ENCODE measurements at places on chromosomes 3 and 15.

DNA sequence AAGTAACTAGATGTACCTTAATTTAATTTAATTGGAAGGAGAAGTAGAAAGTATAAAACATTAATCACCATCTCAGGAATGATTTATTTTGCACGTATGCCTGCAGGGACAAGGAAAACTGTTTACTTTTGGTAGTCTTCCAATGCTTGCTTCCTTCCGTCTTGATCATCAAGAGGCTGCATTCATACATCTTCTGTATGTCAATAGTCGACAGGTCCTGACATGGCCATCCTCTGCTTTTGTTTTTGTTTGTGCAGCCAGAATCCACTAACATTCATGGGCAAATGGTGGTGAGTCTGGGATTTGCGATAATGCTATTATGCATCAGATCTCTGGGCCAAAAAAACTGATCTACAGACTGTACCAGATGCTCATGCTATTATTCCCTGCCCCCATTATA lies 56.6 kb upstream of the ZPLD1 start:
- DNase-seq: no peak

DNA sequence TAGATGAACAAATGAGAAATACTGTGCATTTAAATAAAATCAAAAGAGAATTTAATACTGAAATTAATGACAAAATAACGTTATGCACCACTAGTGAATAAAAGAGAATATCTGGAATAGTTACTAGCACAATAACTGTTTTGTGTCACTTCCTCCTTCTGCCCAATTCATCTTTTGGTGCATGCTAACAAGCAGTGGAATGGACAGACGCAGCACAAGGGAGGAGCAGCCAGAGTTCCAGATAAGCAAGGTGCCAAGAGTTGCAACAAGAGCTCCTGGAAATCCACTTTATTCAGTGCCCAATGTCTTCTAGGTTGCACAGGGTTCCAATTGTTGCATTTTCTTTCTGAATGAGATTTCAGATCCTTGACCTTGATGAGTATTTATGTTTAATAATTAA lies 66.5 kb upstream of the PLXND1 start:
- no peak for DNase-seq

GRCh38 chr3:64411101-64411500 lies 185.8 kb upstream of the PRICKLE2 start:
- DNase-seq: no peak

DNA sequence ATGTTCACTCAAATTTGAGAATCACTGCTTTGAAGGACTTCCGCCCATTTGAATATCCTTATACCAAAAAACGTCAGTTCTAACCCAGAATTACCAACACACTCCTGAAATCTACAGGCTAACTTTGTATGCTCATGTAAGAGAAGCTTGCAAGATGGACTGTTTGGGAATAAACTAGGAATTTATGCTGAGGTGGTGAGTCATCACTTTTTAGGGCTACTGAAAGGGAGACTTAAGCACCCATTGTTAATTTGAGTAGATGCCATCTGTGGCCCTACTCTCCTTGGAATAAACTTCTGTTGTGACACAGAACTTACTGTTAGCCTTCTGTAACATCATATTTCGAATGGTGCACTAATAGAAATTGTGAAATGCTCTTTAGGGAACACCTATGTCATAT lies 74.6 kb downstream of the FGF12 start:
- DNase-seq: no peak

DNA sequence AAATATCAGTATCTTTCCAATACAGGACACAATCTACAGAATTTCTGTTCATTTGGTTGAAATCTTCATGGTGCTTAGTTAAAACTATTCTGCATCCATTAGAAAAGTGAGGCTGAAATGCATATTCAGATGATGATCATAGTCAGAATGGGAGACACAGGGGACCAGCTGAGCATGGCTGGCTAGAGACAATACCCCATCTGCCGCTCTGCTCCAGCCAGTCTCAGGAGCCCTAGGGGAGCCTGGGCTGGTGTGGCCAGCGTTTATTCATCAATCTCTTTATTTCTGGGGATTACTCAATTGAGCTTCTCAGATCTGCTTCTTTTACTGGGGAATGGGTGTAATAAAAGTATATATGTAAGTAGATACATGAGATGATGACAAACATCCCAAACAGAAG lies 470.9 kb upstream of the CDIN1 start:
- DNase-seq: no peak

- no peak for DNase-seq
Observed at GRCh38 chr15:53976844-53977392, 1.3 kb upstream of the UNC13C start.

GRCh38 chr15:34861214-34861613 lies 65.9 kb upstream of the ACTC1 start:
- DNase-seq: no peak

GRCh38 chr3:128709506-128710210 lies 16.3 kb upstream of the RAB7A start:
- no peak for DNase-seq

- DNase-seq: no peak
Observed at GRCh38 chr3:55009372-55009771, 81.5 kb upstream of the LRTM1 start.

GRCh38 chr15:90037511-90037860 lies 36.4 kb downstream of the ZNF710 start:
- no peak for DNase-seq

- DNase-seq: no peak
Observed at GRCh38 chr3:149613988-149614387, 43.8 kb downstream of the WWTR1 start.

DNA sequence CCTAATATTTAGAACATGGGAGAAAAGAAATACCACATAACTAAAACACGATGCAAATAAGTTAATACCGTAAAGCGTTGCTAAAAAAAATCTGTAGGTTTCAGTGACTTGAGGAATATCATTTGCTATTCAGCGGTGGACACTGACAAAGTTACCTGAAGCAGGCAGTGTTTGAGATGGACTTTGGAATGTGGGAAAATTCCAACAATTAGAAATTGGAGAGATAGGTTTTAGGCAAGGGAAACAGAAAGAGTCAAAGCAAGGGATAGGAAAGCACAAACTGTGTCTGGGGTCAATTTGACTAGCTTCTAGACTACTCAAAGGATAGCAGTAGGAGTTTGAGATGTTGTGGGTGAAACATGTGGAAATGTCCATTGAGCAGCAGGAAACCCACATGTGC lies 173.0 kb downstream of the TIGIT start:
- DNase-seq: no peak

- no peak for DNase-seq
Observed at GRCh38 chr15:93107646-93108045, 18.6 kb upstream of the RGMA start.

DNA sequence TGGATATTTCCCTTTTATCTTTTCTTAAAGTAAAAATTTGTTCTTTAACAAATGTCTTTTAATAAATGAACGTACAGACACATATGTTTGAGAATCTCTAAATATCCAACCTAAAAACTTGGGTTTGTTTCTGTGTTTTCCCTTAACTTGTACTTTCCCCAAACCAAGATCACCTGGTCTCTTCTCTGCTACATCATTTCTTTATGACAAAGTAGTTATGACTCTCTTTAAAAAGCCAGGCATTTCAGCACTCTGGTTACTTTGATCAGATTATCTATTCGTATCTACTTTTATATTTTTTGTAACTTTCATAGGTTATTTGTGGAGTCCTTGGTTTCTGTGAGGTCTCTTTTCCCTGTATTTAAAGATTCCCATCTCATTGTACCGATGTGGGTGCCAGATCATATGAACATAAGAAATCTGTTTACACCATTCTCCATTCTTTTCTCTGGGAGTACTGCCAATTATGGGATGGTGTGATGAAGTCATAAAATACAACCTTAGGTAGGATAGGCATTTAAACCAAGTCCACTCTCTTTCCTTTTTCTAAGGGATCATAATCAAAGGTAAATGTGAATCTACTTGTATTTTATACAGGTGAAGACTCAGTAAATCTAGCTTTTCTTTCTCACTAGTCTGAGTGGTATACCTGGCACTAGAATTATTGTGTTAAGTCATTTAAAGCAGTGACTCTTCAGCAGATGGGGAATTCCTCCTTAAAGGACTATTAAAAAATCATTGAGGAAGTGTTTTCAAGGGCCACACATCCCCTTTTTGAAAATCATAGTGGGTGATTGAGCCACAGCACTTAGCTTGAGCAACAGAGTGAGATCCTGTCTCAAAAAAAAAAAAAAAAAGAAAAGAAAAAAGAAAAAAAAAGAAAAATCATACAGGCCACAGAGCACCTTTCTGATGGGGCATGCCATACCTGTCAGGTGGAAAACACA lies 12.4 kb upstream of the NFKBIZ start:
- DNase-seq: no peak

DNA sequence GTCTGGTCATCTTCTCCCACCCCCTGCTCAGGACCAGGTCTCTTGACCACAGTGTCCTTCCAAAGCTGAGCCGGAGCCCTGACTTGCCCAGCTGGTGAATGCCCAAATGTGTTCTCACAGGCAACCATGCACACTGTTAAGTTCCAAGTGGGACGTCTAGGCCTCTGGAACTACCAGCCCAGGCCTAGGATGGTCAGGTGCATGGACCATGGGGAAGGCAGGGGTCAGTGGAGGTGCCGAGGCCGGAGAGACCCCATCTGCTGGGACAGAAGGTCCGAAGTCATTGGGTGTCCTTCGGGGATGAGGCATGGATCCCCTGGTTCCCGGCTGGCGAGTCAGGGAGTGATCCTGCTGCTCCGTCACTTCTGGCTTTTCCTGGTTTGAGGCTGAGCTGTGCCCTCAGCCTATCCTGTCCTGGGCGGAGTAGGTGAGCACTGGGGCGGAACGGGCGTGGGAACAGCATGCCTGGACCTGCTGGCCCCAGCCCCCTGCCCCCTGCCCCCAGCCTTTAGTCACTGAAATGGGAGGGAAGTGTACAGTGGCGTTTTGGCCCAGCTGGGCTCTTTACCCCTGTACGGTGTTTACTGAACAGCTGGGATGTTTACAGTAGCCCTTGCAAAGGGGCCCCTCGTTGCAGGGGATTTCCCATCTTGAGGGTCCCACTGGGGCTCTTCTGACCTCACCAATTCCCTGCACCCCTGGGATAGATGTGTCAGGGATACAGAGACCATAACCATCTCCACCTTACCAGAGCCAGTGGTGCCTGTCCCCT lies 12.1 kb downstream of the SEMA3F start:
- DNase-seq: no peak

GRCh38 chr3:97432914-97433313 lies 331.6 kb upstream of the ARL6 start:
- peak; percentile 96 for DNase-seq

DNA sequence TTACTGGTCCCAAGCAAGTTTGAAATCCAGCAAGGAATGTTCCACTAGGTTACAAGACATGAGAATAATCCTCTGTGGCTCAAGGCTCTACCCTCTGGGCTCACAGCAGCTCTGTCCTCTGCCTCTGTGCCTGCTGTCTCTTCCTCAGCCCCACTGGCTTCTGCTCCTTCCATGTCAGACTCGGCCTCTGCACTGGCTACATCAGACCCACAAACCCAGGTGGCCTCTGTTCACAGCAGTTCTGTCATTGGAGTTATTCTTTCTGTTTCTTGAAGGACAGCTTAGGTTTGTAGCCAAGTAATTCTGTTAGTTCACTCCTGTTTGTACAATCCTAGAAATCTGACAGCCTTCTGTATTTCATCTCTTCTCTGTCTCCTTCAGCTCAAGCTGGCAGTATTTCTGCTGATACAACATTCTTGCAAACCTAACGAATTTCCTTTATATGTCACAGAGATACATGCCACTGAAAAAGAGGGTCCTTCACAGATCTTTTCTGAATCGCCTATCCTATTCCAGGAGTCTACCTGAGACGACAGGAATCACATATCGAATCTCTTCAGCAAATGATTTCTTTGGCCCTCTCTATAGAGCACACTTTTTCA lies 227.8 kb upstream of the PLSCR5 start:
- DNase-seq: no peak

DNA sequence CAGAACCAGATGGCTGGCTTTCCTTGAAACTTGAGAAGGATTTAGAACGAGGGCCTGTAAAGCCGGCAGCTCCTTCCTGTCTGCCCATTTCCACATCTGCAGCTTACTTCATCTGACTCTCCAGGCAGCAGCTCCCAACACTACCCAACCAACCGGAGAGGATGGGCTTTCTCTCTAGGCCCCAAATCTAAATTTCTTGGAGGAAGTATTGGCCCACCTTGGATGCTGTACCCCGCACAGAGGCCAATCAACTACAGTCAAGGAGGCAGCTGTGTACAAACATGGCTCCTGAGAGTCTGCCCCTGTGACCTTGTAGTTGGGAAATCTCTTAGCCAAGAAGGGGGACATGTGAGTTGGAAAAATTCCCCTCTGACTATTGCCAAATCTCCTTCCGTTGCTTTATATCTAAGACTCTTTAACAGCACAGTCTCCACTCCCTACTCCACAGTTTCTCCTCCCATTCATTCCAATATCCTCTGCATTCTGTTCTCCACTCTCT lies 8.0 kb upstream of the ACAP2 start:
- DNase-seq: no peak

- no peak for DNase-seq
Observed at GRCh38 chr3:112394003-112394640, 61.2 kb downstream of the CD200 start.

GRCh38 chr15:84740691-84741090 lies 7.7 kb upstream of the ZNF592 start:
- no peak for DNase-seq

GRCh38 chr3:111215481-111215880 lies 143.9 kb downstream of the NECTIN3 start:
- DNase-seq: no peak

- no peak for DNase-seq
Observed at GRCh38 chr15:101542306-101543025, 53.0 kb upstream of the PCSK6 start.

- DNase-seq: peak; percentile 10
Observed at GRCh38 chr15:69723404-69724096, 270.9 kb downstream of the RPLP1 start.

GRCh38 chr3:49867871-49868321 lies 1.8 kb downstream of the CAMKV start:
- DNase-seq: peak; percentile 16

DNA sequence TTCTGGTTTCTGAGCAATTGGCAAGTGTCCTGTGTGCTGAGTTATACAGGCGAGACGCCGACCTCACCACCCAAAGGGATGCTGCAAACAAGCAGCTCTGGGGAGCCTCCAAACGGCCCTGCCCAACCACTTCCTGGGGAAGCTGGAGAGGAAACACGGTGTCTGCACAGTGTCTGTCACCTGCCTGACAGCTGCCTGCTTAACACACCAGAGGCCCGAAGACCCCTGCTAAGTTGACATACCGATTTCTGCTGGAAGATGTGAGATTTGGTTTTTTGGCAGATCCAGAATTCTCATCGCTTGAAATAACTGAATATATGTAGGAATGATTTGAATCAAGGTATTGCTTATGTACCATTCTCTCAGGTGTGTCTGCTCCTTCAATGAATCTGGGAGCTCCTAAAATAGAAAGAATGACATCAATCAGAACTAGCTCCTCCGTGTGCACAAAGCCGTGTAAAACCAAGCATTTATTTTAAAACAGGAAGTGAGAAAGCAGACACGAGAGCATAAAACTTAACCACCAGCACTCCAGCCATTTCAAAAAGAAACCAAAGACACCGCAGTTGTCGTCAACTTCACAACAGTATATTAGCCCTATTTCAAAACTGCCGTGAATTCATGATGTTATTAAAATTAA lies 27.2 kb downstream of the LRRC2 start:
- DNase-seq: no peak

GRCh38 chr3:140429791-140430190 lies 248.1 kb upstream of the TRIM42 start:
- DNase-seq: no peak

GRCh38 chr3:50112462-50112861 lies 23.7 kb downstream of the RBM5 start:
- peak; percentile 52 for DNase-seq

GRCh38 chr3:30664459-30664858 lies 58.1 kb downstream of the TGFBR2 start:
- DNase-seq: no peak

GRCh38 chr15:53295574-53295973 lies 463.9 kb downstream of the WDR72 start:
- DNase-seq: no peak

All from NCI-H526 treated with DMSO at 0.1 percent for 48 hours (cell line).